ENCODE measurements at places on chromosomes 5 and 9. TPM values are rescaled to one million over a fixed set of nuclear protein-coding genes. Genes with fewer than 3 reads are reported as not detected.
A peak's percentile ranks its signal among the peaks of the same experiment; 100 is the strongest.

- no peak for DNase-seq
- H3K27ac ChIP-seq, result no peak overlapping the region
- H3K27me3 ChIP-seq, result no peaks in the 10 kb centered on the region
These were observed 573.2 kb downstream of the CCDC171 start for GRCh38 chr9:16126042-16126441.

DNA sequence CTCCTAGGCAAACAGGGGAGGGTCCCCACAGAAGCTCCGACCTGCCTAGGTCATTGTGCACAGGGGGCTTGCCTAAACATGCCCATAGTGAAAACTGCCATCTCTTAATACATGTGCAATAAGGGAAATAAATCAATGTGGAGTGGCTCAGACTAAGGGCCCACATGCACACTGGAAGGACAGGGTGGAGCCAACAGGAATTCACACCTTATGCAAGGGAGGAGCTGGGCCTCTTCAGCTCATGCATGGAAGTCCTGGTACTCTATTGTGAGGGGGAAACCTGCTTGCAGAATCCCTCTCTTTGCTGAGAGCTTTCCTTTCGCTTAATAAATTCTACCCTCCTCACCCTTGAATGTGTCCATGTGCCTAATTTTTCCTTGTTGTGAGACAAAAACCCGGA is 815.8 kb downstream of the EFNA5 start:
- no peaks in the 10 kb centered on the region for H3K4me1 ChIP-seq
- no peak for DNase-seq
- H3K4me3 ChIP-seq, result no peak overlapping the region
- H3K27ac ChIP-seq, result no peak overlapping the region
- no peaks in the 10 kb centered on the region for H3K36me3 ChIP-seq

DNA sequence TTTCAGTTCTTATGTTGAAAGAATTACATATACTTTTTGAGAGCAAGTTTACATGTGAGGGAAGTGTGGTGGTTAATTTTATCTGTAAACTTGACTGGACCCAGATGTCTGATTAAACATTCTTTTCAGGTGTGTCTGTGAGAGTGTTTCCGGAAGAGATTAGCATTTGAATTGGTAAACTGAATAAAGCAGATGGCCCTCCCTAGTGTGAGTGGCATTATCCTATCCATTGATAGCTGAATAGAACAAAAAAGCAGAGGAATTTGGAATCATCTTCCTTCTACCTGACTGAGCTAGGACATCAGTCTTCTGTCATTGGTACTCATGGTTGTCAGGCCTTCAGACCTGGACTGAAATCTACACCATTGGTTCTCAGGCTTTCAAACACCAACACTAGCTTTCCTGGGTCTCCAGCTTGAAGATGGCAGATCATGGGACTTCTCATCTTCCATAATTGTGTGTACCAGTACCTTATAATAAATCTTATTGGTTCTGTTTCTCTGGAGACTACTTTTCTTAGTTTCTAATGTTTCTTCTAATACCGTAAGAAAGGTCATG is 36.6 kb downstream of the NREP start:
- H3K27me3 ChIP-seq, result no peaks in the 10 kb centered on the region
- H3K27ac ChIP-seq, result no peak overlapping the region
- DNase-seq, result no peak
- no peak overlapping the region for H3K4me3 ChIP-seq
- no peaks in the 10 kb centered on the region for H3K4me1 ChIP-seq

SLC1A1 gene
- total RNA-seq, result 8.5 TPM

CCL21 gene
- total RNA-seq, result not detected

- no peaks in the 10 kb centered on the region for H3K4me1 ChIP-seq
- H3K27ac ChIP-seq, result no peak overlapping the region
- no peak for DNase-seq
- H3K4me3 ChIP-seq, result no peak overlapping the region
These were observed 10.4 kb downstream of the LRRC14B start for GRCh38 chr5:201672-202071.

LCN1 gene
- total RNA-seq, result not detected

GRCh38 chr5:159386028-159386711 is 55.9 kb upstream of the IL12B start:
- DNase-seq, result no peak
- H3K27me3 ChIP-seq, result peaks cover 5% of the 10 kb centered on the region
- H3K4me1 ChIP-seq, result no peaks in the 10 kb centered on the region
- H3K36me3 ChIP-seq, result no peaks in the 10 kb centered on the region

DNA sequence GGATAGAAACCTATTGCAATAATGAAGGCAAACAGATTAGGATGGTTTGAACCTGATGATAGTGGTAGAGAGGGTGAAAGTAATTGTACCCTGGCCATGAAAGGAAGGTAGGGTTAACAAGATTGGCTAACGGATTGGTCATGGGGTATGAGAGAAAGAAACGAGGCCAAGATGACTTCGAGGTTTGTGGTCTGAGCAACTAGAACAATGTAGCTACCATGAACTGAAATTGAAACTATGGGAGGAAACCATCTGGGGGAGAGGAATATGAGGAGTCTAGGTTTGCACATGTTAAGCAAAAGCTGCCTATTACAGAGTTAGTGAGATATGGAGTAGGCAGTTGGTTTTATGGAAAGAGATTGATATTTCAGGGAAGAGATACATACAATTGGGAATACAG is 406.0 kb downstream of the PRELID2 start:
- H3K36me3 ChIP-seq, result no peaks in the 10 kb centered on the region
- no peak overlapping the region for H3K4me3 ChIP-seq
- H3K4me1 ChIP-seq, result peaks cover 3% of the 10 kb centered on the region
- H3K27ac ChIP-seq, result no peak overlapping the region

PCDHB4 gene
- 2.4 TPM for total RNA-seq

- peak overlapping the region; percentile 93 for H3K27ac ChIP-seq
- peak; percentile 87 for DNase-seq
- H3K36me3 ChIP-seq, result no peaks in the 10 kb centered on the region
- peaks cover 59% of the 10 kb centered on the region for H3K4me1 ChIP-seq
- H3K27me3 ChIP-seq, result no peaks in the 10 kb centered on the region
These were observed 135.6 kb upstream of the PPP1R26 start for GRCh38 chr9:135343837-135344522.

GPR21 gene
- not detected for total RNA-seq

NIM1K gene
- total RNA-seq, result 0.55 TPM

GRCh38 chr9:124228516-124228915 is 29.2 kb upstream of the NEK6 start:
- H3K4me1 ChIP-seq, result no peaks in the 10 kb centered on the region
- H3K4me3 ChIP-seq, result no peak overlapping the region
- no peaks in the 10 kb centered on the region for H3K36me3 ChIP-seq
- DNase-seq, result no peak

DNA sequence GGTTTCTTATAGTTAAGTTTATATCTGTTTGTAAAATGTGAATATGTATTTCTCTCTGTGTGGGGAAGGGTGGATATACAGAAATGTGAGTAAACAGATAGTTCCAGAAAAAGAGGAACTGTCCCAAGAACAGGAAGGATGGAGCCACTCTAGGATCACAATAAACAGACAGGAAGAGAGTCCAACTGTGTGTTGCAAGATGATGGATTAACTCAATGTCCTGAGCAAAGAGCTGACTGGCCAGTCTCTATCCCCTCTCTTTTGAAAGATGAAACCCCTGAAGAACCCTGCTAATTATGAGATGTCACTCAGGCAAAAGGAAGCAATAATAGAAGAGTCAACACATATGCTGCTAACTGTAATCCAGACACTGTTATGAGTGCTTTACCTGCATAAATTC is 202.7 kb downstream of the SEMA6A start:
- H3K4me1 ChIP-seq, result peaks cover 8% of the 10 kb centered on the region
- no peak overlapping the region for H3K27ac ChIP-seq
- H3K36me3 ChIP-seq, result no peaks in the 10 kb centered on the region
- no peaks in the 10 kb centered on the region for H3K27me3 ChIP-seq
- H3K4me3 ChIP-seq, result no peak overlapping the region
- DNase-seq, result peak; percentile 10

GRCh38 chr5:112210430-112211005 is 208.6 kb downstream of the EPB41L4A start:
- no peak overlapping the region for H3K27ac ChIP-seq
- DNase-seq, result peak; percentile 29
- no peaks in the 10 kb centered on the region for H3K4me1 ChIP-seq
- no peaks in the 10 kb centered on the region for H3K27me3 ChIP-seq
